HFFc6 (cell line): ENCODE measurements at places on chromosomes 11 and 22.

- DNase-seq, result no peak
Observed at GRCh38 chr11:43434893-43435292, 76.2 kb downstream of the TTC17 start.

DNA sequence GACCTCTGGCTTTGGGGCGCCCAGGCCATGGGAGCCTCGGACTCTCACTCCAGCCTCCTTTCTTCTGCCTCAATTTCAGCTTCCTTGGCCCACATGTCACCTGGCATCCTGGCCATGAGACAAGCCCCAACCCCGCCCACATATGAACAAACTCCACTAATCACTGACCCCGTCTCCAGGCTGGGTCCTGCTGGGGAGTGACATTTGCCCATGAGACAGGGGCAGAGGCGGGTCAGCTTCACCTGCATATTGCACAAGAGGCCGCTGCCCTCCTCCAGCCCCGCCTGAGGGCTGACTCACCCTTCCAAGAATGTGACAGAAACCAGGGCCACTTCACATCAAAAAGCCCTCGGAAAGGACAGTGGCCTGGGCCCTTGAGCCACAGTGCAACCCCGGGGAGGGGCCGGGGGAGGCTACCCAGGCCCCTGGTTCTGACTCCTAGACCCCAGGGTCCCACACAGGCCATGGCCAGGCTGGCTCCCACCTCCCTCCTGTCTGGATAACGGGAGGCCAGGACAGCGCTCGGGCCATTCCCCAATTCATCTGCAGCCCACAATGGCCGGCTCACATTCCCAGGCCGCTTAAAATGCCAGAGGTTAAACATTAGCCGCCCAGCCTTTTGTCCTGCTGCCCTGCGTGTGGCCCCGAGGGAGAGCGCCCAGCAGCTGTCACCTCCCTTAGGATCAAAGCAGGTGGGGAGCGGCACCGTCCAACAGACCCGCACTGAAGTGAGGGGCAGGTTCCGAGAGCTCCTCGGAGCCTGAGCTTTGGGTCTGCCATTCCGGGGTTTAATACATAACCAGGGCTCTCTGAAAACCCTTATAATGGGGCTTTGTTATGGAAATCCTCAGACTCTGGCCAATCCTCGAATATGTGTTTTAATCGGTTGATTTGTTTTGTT lies 42.3 kb downstream of the TRMU start:
- DNase-seq, result no peak

- DNase-seq, result no peak
Observed at GRCh38 chr22:17943533-17944249, 80.7 kb downstream of the MICAL3 start.

- DNase-seq, result no peak
Observed at GRCh38 chr11:112118176-112118575, 31.5 kb downstream of the SDHD start.

GRCh38 chr22:41353862-41354575 lies 27.7 kb upstream of the TEF start:
- no peak for DNase-seq

DNA sequence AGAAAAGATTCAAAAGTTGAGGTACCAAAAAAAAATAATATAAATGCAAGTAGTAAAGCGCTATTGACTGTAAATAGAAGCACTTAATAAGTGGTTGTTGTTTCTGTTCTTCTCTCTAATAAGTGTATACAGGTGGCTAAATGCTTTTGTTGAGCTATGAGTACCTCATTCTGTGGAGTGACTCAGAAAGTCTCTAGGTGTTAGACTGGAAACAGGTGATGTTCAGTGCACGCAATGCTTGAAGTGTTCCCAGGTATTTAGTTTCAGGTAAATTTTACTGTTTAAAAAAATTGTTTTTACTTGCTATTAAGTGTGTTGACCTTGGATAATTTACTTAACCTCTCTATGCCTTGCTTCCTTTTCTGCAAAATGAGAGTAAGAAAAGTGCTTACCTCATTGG lies 24.2 kb downstream of the POU2AF3 start:
- no peak for DNase-seq

DNA sequence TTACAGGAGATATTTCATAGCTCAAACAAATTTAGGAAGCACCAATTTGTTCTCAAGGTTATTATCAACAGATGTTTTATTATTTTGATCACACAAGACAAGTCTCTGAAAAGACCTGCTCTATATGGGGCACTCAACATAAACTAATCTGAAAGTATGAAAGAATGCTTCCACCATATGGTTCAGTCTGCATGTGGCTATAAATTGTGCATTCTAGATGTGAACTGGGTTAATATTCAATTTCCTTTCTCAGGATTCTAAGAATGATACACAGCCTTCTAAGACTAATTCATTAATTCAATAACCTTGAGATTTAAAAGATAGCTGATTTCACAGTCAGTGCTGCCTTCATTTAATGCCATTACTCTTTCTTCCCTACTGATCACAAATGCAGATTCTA lies 851.3 kb upstream of the CCDC90B start:
- no peak for DNase-seq
